MV-4-11 (cell line): ENCODE measurements at places on chromosomes 2 and 18.

DNA sequence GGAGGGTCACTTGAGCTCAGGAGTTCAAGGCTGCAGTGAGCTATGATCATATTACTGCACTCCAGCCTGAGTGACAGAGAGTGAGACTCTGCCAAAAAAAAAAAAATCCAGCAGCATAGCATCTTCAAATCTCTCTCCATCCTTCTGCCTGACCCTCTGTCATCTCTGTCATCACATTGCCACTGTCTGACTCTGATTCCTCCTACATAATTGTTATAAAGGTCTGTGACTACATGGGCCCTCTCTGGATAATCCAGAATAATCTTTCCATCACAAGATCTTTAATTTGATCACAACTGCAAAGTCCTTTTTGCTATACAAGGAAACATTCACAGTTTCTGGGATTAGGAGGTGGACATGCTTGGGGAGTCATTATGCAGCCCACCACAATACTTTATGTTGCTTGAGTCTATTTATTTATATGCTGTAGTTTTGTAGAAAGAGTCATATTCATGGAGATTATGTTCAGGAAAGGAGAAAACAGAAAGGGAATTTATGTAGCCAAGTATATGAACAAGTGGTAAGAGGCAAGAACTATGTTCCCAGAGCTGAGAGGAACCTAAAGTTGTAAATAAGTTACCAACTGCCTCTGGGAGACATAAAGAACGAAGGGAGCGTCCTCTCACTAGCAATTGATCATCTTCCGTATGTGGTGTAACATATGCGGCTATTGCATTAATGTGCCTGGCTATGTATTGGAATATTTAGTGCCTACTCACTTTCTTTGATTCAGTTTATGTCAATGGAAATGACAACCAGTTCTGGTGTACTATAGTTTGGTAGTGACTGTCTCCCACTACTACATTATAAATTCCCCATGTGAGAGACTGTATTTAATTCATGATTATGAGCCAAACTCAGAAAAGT is 21.5 kb downstream of the RND3 start:
- no peak for DNase-seq

- DNase-seq: no peak
These were observed 95.6 kb upstream of the KLHL14 start for GRCh38 chr18:32868406-32868805.

DNA sequence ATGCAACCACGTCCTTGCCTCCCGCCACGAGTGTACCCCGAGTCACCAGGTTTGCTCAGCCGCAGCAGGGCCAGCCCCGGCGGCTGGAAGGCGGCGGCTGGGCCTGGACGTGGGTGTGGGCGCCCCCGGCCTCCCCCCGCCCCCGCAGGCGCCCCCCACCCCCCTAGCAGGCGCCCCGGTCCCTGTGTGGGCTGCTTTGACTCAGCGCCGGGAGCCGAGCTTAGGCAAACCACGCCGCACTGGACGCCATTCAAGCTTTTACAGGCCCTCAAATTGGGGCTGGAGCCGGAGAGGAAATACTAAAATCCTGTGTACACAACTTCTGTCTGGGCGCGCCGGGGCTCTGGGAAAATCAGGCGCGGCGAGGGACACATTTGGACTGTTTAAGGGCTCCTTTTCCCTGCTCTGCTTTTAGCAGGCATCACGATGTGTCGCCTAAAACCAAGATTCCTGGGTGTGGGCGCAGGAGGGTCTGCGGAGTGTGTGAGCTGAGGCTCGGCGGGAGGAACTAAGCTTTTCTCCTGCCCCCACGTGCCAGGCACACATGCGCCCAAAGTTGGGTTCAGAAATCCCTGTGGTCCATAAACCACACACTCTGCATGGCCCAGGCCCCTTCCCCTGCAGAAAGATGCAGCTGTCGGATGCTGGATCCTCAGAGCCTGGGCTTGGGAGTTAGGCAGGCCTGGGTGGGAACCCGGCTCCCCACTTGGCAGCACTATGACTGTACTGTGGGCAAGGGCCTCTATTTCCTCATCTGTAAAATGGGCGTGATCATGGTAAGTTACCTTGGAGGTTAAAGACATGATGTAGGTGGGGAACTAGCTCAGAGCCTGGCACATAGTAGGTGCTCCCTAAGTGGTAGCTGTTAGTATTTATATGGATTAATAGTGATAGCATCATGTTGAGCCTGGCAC is 57.6 kb downstream of the ATOH8 start:
- no peak for DNase-seq

DNA sequence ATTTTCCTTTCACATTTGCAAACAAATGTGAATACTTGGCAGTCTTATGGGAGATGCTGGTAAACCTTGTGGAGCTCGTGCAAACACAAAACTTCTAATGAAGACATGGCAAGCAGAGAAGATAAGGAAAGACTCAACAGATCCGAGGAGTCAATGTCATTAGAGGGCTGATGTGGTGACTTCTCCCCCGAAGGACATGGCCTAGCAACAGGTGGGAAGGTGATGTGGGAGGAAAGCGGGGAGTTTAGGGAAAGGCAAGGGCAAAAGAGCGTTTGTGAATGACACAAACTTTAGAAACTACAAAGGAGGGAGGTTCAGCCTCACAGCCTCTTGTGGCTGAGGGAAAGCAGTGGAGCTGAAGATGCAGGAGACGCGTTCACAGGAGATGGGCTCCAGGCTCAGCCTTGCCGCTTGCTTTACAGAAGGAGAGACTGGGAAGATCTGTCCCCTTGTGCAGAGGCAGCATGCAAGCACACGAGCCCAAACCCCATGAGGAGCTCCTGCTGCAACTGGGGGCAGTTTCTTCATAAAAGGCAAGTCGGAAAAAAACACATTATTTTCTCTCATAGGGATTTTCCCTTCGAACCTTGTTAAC is 86.6 kb downstream of the SOWAHC start:
- no peak for DNase-seq

GRCh38 chr18:36158266-36158867 is 28.7 kb downstream of the ELP2 start:
- DNase-seq: peak; percentile 65

GRCh38 chr2:85174943-85175342 is 41.8 kb downstream of the TCF7L1 start:
- DNase-seq: no peak
